ENCODE measurements at places on chromosomes 13 and 19. TPM values are rescaled to one million over a fixed set of nuclear protein-coding genes. Genes with fewer than 3 reads are reported as not detected.

The TMPRSS9 gene
- not detected for polyA plus RNA-seq

The COMMD6 gene
- polyA plus RNA-seq = 574 TPM

The KIR3DL1 gene
- 1.1 TPM for polyA plus RNA-seq

The FTL gene
- 7,236 TPM for polyA plus RNA-seq

The APOC4 gene
- not detected for polyA plus RNA-seq

The IGFL3 gene
- polyA plus RNA-seq = not detected

The LRRC25 gene
- polyA plus RNA-seq = 14.9 TPM

The KCNK6 gene
- polyA plus RNA-seq = 3.6 TPM

The ZNF534 gene
- 0.14 TPM for polyA plus RNA-seq

The UBE2M gene
- 10.0 TPM for polyA plus RNA-seq

The SHISA7 gene
- not detected for polyA plus RNA-seq

The ZBTB45 gene
- polyA plus RNA-seq = 7.6 TPM

The VAV1 gene
- 47.5 TPM for polyA plus RNA-seq

The ZNF556 gene
- polyA plus RNA-seq = not detected

The MTIF3 gene
- polyA plus RNA-seq = 110 TPM

The PSG6 gene
- polyA plus RNA-seq = not detected

The GPR12 gene
- polyA plus RNA-seq = not detected

The MLLT1 gene
- 1.7 TPM for polyA plus RNA-seq

The C1QTNF9B gene
- polyA plus RNA-seq = not detected

The ZNF763 gene
- polyA plus RNA-seq = 2.4 TPM

The C13orf46 gene
- 1.1 TPM for polyA plus RNA-seq

The IGFL2 gene
- not detected for polyA plus RNA-seq

The ZNF729 gene
- polyA plus RNA-seq = not detected

The TMEM150B gene
- polyA plus RNA-seq = not detected

The KLK2 gene
- not detected for polyA plus RNA-seq

The KIR2DL3 gene
- 0.59 TPM for polyA plus RNA-seq

The VSTM1 gene
- polyA plus RNA-seq = not detected

The ZNF571 gene
- polyA plus RNA-seq = 6.9 TPM

The TNNT1 gene
- not detected for polyA plus RNA-seq

The FFAR1 gene
- 0.24 TPM for polyA plus RNA-seq

The BTBD2 gene
- polyA plus RNA-seq = 8.2 TPM

The OR7C2 gene
- not detected for polyA plus RNA-seq
